CD8-positive, alpha-beta memory T cell (primary cell): ENCODE measurements at places on chromosomes 7 and 10. TPM values are rescaled to one million over a fixed set of nuclear protein-coding genes. Genes with fewer than 3 reads are reported as not detected.

- no peak for DNase-seq
These were observed 51.1 kb downstream of the NOD1 start for GRCh38 chr7:30427296-30428070.

DNA sequence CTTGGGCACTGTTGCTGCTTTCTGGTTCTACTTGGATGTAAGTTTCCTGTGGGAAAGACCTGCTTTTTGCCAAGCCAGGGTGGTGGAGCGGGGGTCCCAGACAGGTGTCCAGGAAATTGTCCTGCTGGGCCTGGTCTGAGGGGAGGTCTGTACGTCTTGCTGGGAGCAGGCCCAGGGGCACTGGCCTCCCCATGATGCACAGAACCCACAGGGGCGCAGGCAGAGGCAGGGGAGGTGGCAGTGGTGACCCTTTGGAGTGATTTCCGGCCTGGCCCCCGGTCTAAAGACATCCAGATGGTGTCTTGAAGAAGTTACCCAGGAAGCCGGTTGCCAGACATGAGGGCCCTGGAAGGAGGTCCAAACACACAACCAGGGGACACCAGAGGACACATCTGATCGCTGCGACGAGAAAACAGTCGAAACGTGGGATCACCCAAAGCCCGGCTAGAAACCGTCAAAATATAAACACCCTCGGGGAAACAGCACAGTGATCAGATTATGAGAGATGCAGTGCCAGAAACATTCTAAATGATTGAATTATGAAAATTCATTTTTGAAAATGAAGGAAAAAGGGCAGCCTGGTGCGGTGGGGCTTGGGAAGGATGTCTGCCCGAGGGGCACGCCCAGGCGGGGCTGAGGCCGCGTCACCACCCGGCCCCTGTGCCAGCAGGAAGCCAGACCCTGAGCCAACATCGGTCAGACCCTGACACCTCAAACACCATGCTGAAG is 59.6 kb downstream of the TMEM270 start:
- no peak for DNase-seq

COBL gene
- not detected for total RNA-seq

DNA sequence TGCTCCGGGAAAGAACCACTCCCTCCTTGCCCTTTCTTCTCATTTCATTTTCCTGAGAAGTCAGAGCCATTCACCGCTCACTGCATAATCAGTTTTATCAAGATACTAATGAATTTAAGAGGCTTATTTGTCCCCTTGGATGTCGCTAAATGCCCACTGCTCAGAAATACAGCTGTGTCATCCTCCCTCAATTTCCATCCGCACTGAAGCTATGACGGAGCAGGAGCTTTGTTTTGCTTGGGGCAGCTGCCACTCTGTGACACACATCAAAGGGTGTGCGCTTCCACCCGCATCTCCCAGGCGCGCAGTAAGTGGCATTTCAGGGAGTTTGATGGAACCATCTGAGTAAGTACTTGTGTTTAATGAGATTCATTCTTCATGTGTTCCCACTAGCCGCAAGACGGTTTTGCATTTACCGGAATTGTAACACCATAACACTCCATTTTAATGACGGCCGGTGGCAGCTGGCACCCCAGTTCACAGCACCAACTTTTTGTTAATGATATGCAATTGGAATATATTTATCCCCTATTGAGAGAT is 103.8 kb upstream of the PARD3 start:
- no peak for DNase-seq

GRCh38 chr7:134692344-134692705 is 45.7 kb downstream of the BPGM start:
- DNase-seq = no peak

POP7 gene
- total RNA-seq = 83.3 TPM

TMEM225B gene
- total RNA-seq = 0.55 TPM

DNA sequence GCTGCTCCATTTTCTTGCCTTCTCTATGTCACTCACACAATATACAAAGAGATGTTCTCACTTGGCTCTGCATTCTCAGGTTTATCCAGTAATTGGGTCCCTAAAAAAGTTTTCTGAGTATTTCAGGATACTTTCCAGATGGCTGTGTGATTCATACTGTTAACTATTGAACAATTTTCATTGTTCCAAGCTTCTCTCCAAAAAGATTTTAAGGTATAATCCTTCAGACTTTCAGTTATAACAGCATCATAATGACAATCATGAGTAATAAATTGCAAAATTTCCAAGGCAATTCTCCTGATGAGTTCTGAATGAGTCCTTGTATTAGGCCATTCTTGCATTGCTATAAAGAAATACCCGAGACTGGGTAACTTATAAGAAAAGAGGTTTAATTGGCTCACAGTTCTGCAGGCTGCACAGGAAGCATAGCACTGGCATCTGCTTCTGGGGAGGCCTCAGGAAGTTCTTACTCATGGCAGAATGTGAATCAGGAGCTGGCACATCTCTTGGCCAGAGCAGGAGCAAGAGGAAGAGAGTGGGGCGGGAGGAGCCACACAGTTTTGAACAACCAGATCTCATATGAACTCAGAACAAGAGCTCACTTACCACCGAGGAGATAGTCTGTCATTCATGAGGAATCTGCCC is 148.1 kb downstream of the SLC16A9 start:
- DNase-seq = no peak

DNA sequence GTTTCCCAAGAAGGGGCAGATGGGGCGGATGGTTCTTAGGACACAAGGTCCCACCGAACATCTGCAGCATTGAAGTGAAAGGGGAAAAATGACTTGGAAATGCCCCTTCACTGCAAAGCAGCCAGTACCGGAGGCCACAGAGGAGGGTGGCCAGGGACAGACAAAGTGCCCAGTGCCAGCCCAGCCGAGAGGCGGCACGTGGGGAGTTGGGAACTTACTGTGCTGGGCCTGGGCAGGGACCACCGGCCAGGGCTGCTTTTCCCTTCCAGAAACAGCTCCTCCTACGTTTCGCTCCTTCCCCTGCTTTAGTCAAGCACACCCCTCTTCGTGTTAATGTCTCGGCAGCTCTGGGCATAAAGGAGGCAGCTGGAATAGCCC is 129.2 kb downstream of the TNS3 start:
- no peak for DNase-seq

HOXA7 gene
- total RNA-seq = not detected

GRCh38 chr10:103620352-103620740 is 126.8 kb downstream of the NEURL1 start:
- DNase-seq = no peak

SRRT gene
- 285 TPM for total RNA-seq

DGKI gene
- 1.4 TPM for total RNA-seq

- DNase-seq = no peak
These were observed 55.2 kb downstream of the ELFN1 start for GRCh38 chr7:1725199-1725690.

NME8 gene
- not detected for total RNA-seq

GRCh38 chr10:103653581-103654037 is 160.1 kb downstream of the NEURL1 start:
- DNase-seq = no peak
